ENCODE measurements at places on chromosomes 3 and 15.

DNA sequence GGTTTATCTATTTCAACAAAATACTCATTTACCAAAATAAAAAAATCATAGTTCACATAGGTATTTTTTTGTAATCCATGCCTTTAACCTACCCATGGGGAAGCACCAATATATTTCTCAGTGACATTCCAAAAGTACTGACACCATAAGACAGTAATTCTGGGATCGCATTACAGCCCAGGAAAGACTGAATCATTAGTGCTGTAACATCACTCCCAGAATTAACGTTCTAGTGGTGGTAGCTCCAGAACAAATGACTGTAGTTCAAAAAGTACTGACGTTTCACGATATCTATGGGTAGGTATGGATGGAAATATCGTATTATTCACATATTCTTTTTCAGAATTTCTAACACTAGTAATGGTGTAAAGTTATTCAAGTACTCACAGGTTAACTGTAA lies 54.3 kb upstream of the NEK10 start:
- H3K27me3 ChIP-seq, result no peaks in the 10 kb centered on the region
- peak; percentile 71 for ATAC-seq
- peak overlapping the region; percentile 55 for H3K27ac ChIP-seq
- peaks cover 8% of the 10 kb centered on the region for H3K4me1 ChIP-seq

- no peak overlapping the region for H3K27ac ChIP-seq
- no peaks in the 10 kb centered on the region for H3K36me3 ChIP-seq
- H3K27me3 ChIP-seq, result peaks cover 10% of the 10 kb centered on the region
- H3K4me3 ChIP-seq, result no peak overlapping the region
- H3K4me1 ChIP-seq, result peaks cover 3% of the 10 kb centered on the region
Observed at GRCh38 chr15:47964229-47964628, 156.6 kb upstream of the SLC24A5 start.

DNA sequence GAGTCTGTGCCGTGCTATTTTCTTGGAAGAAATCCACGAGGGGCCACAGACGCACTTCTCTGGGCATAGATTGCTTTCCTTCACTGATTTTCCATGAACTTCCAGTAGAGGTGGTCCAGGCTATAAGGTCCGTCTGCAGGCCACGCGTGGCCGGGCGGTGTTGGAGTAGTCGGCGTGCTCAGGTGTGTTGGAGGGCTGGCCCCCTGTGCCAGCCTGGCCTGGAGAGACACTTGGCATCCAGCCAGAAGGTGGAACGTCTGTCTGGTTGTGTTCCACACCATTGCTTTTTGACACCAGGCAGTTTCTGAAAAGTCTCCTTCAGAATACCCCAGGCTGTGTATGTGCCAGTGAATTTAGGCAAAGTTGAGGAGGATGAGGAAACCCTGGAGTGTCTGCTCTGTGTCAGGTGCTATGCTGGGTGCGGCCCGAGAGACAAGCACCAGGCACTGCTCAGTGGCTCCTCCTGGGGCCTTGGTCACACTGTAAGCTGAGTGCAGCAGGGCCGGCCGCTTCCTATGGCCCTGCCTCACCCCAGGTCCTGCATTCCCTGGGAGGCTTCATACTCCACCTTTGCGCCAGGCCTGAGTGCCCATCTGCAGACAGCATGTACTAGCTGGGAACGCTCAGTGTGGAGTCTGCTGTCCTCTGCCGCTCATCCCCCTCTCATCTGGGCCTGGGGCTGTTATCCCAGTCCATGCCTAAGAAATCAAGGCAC lies 52.1 kb upstream of the TAMM41 start:
- H3K27ac ChIP-seq, result no peak overlapping the region
- H3K36me3 ChIP-seq, result no peaks in the 10 kb centered on the region
- H3K4me3 ChIP-seq, result no peak overlapping the region
- no peak for ATAC-seq
- peaks cover 8% of the 10 kb centered on the region for H3K27me3 ChIP-seq

DNA sequence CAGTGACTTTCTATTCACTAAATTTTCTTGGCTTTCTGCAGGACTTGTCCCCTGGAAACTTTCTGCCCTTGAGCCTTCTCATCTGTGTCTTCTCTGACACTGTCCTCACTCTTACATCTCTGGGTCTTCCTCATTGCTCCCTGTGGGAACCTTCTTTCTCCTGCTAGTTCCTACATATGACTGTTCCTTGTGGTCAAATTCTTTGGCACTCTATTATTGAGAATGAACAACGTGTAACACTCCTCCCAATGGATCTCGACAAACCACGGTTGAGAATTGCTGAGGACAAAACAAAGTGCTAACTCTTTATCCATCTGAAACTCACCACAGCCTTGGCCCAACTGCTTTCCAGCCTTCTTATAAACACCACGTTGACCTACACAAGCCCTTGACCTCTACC lies 3.5 kb upstream of the FAM81A start:
- ATAC-seq, result no peak
- no peak overlapping the region for H3K27ac ChIP-seq
- no peaks in the 10 kb centered on the region for H3K36me3 ChIP-seq
- H3K4me1 ChIP-seq, result no peaks in the 10 kb centered on the region
- no peak overlapping the region for H3K4me3 ChIP-seq

All from activated T-helper 17 cell treated with anti-CD3 and anti-CD28 coated beads, Interleukin-2, amount 50 U/mL, for 72 hours (primary cell).